ENCODE measurements at places on chromosomes 3 and 15.
A peak's percentile ranks its signal among the peaks of the same experiment; 100 is the strongest.

DNA sequence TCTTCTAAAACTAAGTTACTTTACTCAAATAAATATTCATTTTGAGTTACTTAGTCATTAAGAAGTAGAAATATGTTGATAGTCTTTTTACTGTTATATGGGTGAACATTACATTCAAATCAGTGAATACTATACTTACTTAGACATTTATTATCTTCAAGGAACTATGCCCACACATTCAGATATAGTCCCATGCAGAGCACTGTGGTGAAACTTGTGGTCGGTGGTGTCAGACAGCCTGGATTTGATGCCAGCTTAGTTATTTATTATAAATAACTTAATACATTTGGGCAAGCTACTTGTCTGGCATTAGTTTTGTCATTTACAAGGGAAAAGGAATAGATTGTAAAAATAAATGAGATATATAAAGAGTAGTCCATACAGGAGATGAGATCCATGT, 149.5 kb downstream of the RAP2B start:
- DNase-seq, result no peak

- peak; percentile 51 for DNase-seq
Observed at GRCh38 chr3:12194209-12194608, 35.5 kb upstream of the TIMP4 start.

GRCh38 chr3:147807776-147808175, 398.6 kb downstream of the ZIC1 start:
- no peak for DNase-seq

- DNase-seq, result no peak
Observed at GRCh38 chr3:181133832-181134231, 144.3 kb upstream of the DNAJC19 start.

GRCh38 chr15:88115486-88116152, 140.9 kb downstream of the NTRK3 start:
- no peak for DNase-seq

DNA sequence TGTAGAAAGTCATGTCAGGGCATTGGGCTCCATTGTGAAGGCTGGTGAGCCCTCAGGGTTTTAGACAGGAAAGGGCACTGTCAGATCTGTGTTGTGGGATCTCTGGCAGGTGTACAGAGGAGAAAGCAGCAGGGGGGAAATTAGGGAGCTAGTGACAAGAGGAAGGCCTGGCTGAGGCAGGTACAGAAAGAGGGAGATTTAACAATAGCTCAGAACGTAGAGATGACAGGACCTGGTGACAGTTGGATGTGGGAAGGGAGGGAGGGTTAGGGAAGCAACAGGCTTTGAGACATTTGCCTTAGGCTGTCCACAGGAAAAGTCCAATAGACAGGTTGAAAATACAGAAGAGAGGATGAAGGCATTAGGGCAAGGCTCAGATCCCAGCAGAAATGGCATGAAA, 288.1 kb downstream of the EPHB1 start:
- DNase-seq, result no peak

- no peak for DNase-seq
Observed at GRCh38 chr3:32453346-32453745, 49.3 kb downstream of the CMTM6 start.

GRCh38 chr15:69802432-69802831, 295.3 kb downstream of the TLE3 start:
- no peak for DNase-seq

- DNase-seq, result no peak
Observed at GRCh38 chr3:66702126-66702525, 201.3 kb upstream of the LRIG1 start.

DNA sequence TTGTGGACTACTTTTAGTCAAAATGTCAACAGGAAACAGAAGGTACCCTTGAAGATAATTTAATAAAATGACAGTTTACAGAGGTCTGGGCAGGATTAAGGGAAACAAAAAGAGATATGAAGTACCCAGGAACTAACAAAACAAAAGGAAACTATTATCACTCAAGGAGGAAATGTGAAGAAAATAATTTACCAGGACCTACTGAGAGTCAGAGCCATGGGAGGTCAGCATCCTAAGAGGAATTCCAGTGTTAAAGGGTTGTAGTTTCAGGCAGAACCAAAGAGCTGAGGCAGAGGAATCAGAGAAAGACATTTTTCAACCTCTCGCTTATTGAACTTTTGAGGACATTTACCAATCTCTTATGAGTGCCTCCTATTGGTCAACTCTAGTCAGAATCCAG, 408.9 kb upstream of the CBLB start:
- DNase-seq, result no peak

DNA sequence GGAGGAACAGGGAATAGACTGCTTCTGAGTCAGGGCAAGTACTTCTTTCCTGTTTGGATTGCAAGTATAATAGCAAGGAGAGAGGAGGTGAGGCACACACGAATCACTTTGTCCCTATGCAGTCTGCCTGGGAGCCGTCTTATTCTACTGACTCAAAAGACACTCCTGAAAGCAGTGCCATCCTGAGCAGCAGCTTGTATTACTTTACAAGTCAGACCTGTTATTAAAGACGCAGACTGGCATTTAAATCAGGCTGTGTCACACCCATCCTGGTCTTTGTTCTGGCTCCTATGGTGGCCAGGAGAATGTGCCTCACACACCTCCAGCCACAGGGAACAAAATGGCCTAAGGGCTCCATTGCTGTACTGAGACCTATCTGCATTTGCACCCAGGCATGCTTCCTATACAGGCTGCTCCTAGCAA, 17.9 kb upstream of the SQOR start:
- DNase-seq, result no peak

GRCh38 chr3:124034016-124034843, 42.3 kb upstream of the ROPN1 start:
- DNase-seq, result peak; percentile 66

DNA sequence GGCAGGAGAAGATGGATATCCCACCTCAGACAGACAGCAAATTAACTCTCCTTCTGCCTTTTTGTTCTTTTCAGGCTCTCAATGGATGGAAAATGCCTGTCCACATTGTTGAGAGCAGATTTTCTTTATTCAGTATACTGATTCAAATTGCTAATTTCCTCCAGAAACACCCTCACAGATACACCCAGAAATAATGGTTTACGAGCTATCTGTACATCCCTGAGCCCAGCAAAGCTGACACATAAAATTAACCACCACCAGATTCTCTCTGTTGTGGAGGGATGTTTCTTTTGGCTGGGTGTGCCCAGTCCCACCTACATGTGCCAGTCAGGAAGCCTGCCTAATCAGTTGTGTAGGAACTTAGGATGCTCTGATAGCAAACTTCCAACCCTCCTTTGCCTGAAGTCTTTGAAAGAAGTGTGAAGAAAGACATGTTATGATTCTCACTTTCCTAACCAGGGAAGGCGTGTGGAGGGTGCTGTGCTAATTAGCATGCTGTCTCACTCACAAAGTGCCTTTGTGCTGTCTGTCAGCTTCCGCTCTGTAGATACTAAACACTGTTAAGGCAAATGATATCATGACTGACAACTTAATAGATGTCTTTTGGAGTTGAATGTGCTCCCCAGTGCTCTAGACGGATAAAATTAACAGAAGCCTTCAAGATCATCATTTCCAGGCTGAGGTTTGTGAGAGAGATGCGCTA, 208.5 kb downstream of the CLSTN2 start:
- DNase-seq, result no peak

GRCh38 chr3:86563400-86563970, 427.5 kb downstream of the VGLL3 start:
- peak; percentile 61 for DNase-seq

- no peak for DNase-seq
Observed at GRCh38 chr3:59506191-59506590, 456.4 kb upstream of the CFAP20DC start.

GRCh38 chr3:13976469-13976868, 96.6 kb upstream of the WNT7A start:
- DNase-seq, result no peak

DNA sequence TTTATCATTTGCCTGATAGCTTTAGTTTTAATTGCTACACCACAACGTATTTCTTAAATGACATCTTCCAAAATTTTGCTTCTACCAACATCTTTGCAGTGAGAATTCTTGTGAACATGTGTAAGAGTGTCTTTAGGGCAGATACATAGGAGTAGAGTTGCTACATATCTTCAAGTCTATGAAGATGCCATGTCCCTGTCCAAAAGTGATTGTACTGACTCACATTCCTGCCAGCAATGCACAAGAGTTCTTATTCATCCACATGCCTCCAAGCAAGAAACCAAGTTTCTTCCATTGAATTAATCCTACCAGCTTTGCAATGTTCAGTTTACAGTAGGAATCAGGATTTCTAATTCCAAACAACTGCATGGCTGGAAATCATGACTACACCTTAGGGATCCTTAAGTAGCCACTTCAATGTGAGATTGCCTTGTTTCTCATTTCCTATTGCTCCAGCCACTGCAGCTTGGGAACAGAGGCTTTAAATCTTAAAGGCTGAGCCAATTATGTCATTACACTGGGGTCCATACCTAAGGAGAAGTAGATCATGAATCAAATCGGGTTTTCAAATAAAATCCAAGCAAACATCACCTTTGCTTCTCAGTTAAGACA, 44.5 kb downstream of the BCL2L10 start:
- DNase-seq, result no peak

- no peak for DNase-seq
Observed at GRCh38 chr15:77630956-77631744, 1.6 kb downstream of the LINGO1 start.

DNA sequence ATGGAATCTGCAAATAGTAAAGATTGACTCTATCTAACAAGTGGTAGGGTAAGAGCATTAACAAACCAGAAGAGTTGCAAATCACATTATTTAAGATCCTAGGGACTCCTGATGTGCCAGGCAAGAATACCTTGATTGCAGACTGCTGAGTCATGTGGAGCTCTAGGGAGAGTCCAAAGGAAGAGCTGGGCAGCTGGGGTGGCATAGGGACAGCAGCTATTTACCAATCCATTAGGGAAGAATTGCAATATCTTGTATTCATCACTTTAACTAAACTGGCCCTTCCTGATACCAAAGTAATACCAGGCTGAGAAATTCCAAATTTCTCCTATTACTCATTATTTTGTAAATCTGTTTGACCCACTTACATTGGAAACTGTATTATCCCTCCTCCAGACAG, 52.2 kb upstream of the ACP3 start:
- DNase-seq, result no peak

DNA sequence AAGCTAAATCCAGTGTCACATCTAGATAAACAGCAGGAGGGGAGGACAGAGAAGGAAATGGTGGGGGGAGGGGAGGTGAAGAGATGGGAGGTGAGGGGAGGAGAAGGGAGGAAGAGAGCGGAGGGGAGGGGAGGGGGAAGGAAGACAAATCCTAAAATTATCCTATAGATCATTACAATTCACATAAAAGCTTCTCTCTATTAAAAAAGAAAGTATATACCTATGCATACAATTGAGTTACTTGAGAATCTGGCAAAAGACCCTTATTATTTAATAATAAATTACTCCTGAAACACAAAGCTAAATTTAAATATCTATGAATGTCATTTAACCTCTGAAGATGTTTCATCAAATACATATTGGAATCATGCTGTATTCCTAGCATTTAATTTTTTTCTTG, 303.9 kb downstream of the MAGI1 start:
- no peak for DNase-seq

GRCh38 chr15:92616621-92617548, 38.7 kb downstream of the FAM174B start:
- DNase-seq, result peak; percentile 69

DNA sequence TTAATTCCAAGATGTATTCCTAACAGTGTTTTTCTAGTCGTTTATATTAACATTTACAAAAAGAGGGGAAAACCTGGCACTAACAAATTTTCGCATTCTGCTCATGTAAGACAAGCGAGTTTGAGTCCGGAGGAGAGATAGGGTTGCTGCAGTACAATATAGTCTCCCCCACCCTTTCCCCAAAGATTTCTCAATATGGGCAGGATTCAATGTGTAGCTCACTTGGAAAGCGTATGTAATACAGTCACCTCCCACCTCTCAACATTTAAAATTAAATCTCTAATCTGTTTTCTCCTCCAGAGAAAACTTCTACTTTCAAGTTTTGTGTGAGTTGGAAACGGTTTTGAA, 57.9 kb downstream of the CMSS1 start:
- DNase-seq, result peak; percentile 79

All from stomach (tissue), 19 donors.